ENCODE measurements at places on chromosomes 1 and 21. TPM values are rescaled to one million over a fixed set of nuclear protein-coding genes. Genes with fewer than 3 reads are reported as not detected.
A peak's percentile ranks its signal among the peaks of the same experiment; 100 is the strongest.

The SLC35D1 gene
- 13.9 TPM for polyA plus RNA-seq

DNA sequence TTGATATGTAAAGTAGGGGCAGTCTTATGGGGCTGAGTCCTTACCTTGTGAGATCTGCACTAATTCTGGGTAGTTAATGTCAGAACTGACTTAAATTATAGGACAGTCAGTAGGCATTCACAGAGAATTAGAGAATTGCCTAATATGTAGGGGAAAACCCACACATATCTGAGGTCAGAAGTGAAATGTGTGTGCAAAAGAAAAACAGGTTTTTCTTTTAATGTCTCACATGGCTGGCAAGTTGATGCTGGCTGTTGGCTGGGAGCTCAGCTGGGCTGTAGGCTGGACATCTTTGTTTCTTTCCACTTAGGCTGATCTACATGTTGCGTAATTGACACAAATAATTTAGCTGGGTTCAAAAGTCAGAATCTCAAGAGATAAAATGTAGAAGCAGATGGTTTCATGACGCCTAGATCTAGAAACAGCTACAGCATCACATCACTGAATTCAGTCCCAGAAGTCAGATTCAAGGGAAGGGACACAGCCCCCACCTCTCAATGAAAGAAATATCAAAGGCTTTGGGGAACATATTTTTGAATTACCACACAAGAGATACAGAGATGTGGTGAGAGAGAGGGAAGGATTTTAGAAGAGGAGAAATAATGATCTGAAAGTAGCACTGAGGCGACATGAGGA is 98.9 kb downstream of the TNFSF18 start:
- no peak for DNase-seq

DNA sequence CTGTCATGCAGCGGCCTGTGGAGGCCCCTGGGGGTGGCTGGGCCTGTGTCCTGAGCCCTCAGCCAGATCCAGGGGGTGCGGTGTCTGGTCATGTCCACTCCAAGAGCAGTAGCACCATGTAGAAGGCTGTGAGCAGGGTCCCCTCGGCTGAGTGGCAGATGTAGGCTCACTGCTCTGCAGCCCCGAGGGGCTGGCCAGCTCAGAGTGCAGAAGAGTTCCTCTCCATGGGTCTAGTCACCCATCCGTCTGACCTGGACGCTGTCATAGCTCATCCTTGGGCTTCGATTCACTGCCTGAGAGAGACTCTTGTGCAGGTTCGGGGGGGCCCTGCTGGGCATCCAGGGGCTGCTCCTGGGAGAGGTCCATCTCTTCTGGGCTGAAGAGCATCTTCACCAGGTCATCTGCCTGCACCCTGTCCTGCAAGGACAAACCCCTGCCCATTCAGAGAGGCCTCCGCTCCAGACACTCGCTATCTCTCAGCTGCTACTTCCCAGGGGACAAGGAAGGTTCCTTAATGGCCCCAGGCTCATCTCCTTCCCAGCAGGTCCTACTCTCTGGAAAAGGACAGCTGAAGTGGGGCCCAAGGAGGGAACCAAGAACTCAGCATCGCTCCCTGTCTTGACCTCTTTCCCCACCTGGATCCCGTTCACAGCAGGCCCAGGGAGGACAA is 6.5 kb upstream of the CLDN19 start:
- no peak for DNase-seq

- DNase-seq, result no peak
Measured at GRCh38 chr1:206068314-206068713, 15.3 kb downstream of the RHEX start.

GRCh38 chr1:167555971-167556714 is 2.6 kb upstream of the CREG1 start:
- DNase-seq, result peak; percentile 71

GRCh38 chr1:176416777-176417176 is 46.2 kb upstream of the PAPPA2 start:
- no peak for DNase-seq

The GPR89B gene
- polyA plus RNA-seq, result 45.8 TPM

GRCh38 chr1:3992103-3992556 is 92.1 kb upstream of the C1orf174 start:
- no peak for DNase-seq

The FNDC10 gene
- polyA plus RNA-seq, result 5.1 TPM

The KLF17 gene
- polyA plus RNA-seq, result not detected

DNA sequence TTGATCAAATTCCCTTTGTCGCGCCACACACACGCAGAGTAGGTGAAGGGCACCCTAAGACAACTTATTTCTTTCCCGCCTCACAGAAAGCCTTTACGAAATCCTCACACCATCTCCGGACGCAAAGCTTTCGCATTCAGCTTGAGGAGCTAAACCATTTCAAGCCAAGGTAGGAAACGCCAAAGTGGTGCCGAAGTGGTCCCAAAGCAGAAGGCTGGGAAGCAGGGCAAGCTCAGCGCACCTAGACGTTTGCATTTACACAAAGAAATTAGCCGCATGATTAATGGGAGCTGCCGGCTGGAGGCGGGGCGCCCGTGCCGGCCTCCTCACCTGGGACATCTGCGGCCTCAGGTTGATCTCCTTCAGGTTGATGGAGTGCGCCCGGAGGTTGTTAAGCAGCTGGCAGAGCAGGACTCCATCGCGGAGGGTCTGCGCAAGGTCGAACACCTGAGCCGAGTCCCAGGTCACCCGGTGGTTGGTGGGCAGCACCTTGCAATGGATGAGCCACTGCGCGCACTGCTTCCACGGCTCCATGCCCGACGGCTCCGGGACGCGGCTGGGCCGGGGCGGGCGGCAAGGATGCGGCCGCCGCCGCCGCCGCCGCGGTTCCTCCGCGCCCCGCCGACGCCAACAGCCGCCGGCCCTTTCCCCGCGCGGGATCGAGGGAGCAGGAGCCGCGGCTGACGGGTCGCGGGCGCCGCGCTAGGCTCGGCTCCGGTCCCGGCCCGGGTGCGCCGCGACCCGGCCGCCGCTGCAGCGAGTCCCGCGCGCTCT is 457 bp downstream of the VAV3 start:
- peak; percentile 34 for DNase-seq

The RGS7 gene
- polyA plus RNA-seq, result 5.7 TPM

- no peak for DNase-seq
Measured at GRCh38 chr1:24386241-24386640, 27.3 kb downstream of the STPG1 start.

DNA sequence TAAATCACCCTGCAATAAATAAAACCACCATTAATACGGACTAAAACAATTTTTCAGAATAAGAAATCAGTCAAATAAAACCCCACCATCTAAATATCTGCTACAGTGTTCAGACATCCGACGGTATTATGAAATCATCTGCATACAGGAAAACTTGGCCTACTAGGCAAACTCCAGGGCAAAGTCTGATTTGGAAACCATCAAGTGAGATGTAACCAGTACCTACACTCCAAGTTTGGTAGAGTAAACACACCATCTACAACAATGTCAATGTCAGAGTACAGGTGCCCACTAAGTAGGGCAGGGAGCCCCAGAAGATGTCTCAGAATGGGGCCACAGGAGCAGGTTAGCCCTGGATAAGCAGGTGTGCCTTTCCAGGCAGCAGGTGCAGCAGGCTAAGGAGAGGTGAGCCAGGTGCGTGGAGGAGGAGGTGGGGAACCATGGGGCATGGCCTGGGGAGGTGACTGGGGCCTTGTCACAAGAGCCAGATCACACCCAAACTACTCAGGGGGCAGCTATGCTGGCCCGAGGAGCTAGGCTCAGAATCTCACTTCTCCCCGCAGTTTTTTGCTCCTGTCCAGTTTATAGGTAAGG is 59.6 kb downstream of the CAPZB start:
- DNase-seq, result no peak

DNA sequence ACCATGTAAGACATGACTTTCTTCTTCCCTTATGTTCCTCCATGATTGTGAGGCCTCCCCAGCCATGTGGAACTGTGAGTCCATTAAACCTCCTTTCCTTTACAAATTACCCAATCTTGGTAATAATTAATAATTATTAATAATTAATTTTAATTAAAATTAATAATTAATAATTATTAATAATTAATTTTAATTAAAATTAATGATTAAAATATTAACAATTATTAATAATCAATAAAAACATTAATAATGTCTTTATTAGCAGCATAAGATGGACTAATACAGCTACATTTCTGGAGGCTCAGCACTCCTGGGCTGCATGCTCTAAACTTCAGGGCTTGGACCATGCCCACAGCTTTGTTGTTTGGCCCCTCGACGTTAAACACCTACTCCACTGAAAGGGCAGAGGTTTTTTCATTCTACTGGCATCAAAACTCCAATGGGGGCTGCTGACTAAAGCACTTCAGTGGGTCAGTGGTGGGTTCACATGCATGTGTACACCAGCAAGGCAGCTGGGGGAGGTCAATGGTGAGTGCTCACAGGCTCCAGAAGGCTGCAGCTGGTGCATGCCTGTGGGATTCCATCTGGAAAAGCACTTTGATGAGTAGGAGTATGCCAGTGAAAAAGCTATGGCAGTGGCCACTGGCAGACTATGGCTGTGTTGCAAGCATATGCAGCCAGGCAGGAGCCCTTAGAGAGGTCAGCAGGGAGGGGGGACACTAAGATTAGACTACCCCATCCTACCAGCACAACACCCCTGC is 561.3 kb downstream of the NCAM2 start:
- no peak for DNase-seq

DNA sequence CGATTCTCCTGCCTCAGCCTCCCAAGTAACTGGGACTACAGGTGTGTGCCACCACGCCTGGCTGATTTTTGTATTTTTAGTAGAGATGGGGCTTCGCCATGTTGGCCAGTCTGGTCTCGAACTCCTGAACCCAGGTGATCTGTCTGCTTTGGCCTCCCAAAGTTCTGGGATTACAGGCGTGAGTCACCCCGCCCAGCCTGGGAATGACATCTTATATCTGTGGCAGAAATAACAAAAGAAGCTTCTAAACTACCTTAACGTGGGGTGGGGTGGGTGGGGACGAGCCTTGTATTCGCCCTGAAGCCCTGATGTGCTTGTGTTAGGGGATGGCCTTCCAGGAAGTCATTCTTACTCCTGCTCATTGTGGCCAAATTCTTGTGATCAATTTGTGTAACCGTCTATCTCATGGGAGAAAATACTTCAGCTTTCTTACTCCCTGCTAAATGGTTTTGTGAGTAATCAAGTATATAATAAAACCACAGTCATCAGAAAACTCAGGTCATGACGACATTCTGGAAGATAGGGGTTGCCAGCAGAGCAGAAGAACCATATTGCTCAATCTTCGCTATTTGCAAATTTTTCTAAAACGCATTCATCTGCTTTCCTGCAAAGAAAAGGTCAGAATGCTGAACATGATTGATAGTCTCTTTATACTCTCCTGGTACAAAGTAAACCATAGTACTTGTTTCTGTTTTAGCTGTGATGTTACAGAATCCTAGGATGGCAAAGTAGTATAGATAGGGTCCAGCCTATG is 63.2 kb downstream of the DIRAS3 start:
- no peak for DNase-seq
